ENCODE measurements at places on chromosomes 6 and 20.

GRCh38 chr6:150788089-150788488 is 77.4 kb upstream of the MTHFD1L start:
- DNase-seq: no peak

DNA sequence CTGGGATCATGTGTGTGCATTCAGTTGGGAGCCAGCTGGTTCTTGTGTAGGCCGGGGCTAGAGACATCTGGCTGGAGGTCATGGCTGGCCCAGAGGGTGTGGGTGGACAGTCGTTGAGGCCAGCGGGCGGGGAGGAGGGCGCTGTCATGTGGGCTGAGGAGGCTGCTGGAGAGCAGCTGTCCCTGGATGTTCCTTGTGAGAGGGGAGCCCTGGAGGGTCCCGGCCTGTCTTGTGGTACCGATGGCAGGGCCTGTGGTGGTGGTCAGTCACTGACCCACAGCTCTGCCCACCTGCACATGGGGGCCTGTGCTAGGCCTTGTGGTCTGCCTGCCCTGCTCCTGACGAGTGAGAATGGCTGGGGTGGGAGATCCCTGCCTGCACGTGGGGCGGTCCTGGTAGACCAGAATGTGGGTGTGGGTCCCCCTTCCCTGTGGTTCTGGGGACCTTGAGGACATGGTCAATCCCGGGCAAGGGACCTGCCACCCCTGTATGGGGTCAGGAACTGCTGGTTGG is 1.9 kb upstream of the C20orf204 start:
- DNase-seq: no peak

- DNase-seq: no peak
These were observed 295.0 kb upstream of the PRDM1 start for GRCh38 chr6:105791179-105791578.

- no peak for DNase-seq
These were observed 251.8 kb upstream of the RUNX2 start for GRCh38 chr6:45076217-45076930.

DNA sequence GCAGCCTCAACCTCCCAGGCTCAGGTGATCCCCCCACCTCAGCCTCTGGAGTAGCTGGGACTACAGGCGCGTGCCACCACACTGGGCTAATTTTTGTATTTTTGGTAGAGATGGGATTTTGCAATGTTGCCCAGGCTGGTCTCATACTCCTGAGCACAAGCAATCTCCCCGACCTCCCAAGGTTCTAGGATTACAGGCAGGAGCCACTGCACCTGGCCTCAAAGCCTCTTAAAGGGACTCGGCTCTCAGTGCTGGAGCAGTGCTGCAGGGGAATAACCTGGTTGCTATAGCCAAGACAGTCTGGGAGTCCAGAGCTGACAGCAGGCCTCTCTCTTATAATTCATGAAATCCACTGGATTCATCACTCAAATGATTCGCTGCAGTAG is 17.0 kb downstream of the GHRH start:
- no peak for DNase-seq

All from CD4-positive, alpha-beta T cell treated with Interleukin-10 for 1 hour (primary cell).